ENCODE measurements at places on chromosomes 5 and 9.

- no peak for DNase-seq
Observed at GRCh38 chr5:144183254-144183889, 12.7 kb downstream of the KCTD16 start.

GRCh38 chr5:17172791-17173190 lies 44.6 kb upstream of the BASP1 start:
- no peak for DNase-seq

GRCh38 chr5:115284021-115284420 lies 12.4 kb downstream of the CCDC112 start:
- DNase-seq = no peak

GRCh38 chr5:107574287-107574686 lies 96.5 kb downstream of the EFNA5 start:
- no peak for DNase-seq

GRCh38 chr5:93107141-93107540 lies 473.9 kb downstream of the NR2F1-AS1 start:
- no peak for DNase-seq

DNA sequence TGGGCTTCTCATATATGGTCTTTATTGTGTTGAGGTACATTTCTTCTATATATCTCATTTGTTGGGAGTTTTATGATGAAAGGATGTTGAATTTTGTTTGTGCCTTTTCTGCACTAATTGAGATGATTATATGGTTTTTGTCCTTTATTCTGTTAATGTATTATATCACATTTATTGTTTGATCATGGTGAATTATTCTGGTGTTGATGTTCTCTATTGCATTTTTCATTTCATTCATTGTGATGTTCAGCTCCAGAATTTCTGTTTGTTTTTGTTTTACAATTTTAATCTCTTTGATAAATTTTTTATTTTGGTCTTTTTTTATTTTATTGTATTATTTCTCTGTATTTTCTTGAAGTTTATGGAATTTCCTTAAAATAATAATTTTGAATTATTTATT lies 35.4 kb downstream of the FBXO4 start:
- DNase-seq = no peak

DNA sequence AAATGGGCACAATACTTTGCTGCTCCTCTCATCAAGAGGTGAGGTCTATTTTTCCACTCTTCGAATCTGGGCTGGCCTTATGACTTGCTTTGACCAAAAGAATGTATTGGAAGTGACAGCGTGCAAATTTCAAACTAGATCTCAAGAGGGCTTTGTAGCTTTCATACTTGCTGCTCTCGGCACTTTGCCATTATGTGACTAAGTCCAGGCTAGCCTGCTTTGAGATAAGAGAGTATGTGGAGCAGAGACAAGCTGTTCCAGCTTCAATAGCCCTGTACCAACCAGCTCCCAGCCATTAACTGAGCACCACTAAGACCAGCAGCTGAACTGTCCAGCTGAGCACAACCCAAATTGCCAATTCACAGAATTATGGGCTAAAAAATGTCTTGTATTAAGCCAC lies 124.6 kb downstream of the ACER2 start:
- no peak for DNase-seq

DNA sequence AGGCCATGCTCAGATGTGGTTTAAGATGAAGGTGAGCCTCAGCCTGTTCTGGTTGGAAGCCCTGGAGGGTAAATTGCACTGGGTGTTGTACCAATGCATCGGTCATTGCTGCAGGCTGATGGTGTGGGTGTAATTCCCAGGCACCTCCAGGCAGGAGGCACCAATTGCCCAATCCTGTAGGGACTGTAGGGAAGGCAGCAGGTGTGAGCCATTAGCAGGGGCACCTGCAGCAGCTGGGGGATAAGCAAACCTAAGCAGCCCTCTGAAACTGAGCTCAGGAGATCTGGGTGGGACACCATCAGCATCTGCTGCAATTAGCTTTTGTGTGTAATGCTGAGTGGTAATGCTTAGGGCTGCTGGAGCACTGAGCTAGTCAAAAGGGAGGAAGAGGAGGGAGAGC lies 190.1 kb upstream of the TBC1D2 start:
- no peak for DNase-seq

GRCh38 chr9:112900488-112900887 lies 9.8 kb upstream of the SLC46A2 start:
- DNase-seq = no peak

- no peak for DNase-seq
Observed at GRCh38 chr5:111998871-111999270, 241.9 kb upstream of the NREP start.

DNA sequence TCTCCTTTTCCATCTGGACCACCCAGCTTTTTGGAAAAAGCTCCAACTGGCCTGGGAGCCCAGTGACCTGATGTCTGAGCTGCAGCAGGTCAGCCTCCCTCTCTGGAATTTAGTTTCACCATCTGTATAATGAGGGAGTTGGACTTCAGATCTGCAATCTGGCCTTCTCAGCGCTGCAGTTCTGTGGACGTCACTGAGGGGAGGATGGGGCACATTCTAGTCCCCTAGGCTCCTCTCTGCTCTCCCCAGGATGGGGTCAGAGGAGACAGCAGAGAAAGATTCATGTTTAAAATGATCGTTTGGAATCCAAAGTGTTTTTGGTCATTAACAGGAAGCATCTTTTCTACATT lies 10.2 kb downstream of the OR13J1 start:
- DNase-seq = no peak

GRCh38 chr9:107541523-107541922 lies 52.0 kb upstream of the KLF4 start:
- DNase-seq = no peak

DNA sequence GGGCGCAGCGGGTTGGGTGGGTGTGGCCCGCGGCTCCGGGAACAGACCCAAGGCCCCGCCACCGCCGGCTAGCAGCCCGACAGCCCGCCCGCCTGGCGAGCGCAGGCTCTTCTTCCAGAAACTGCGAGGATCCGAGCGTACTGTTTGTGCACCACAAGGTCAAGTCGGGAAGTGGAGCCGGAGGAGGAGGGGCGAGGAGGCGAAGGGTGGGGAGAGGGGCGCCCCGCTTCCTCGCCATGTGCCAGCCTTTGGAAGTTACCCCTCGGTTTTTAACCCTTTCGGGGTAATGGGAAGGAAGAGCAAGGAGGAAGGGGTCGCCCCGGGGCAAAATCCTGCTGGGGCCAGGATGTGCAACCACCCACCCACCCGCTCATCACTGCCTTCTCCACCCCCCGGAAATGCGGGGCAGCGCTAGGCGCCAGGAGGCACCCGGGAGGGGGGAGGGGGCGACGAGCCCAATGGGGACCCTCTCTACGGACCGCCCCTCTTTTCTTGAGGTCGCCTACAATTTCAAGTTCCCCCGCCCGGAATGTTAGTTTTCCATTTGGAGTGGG lies 1.1 kb upstream of the JADE2 start:
- peak; percentile 52 for DNase-seq

GRCh38 chr5:105288946-105289345 lies 1726.4 kb upstream of the NUDT12 start:
- no peak for DNase-seq

GRCh38 chr5:17852740-17853139 lies 218.5 kb downstream of the TAF11L14 start:
- DNase-seq = no peak

DNA sequence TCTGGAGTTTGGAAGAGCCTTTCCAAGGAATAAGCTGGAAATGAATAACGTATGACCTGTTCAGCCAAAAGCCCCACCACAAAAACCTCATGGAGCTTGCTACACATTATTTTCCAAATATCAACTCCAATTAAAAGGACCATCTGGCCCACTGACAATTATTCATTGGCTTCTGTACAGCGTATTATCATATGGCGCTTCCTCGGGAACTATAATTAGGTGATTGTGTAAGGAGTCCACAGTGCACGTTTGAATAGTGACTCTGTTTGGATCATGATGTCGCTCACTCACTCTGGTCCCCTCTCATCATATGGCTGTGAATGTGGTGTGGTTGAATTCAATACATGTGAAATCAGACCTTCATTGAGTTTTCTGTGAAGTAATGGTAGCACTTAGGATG lies 52.1 kb downstream of the GDNF start:
- DNase-seq = no peak

DNA sequence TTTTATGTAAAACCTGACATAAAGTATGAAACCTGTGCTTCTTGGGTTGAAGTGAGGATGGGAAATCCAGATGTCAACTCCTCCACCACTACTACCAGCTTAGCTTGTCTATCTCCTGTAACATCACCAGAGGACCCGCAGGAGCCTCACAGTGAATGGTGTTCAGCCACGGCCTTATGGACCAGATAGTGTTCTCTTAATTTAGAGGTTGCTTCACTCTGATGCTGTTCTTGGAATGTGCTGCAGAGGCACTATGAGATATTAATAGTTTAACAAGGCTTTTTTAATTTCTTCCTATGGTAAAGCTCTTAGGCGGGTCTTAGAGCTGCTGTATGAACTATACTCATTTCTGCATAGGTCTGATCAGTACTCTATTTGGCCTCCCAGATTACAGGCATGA lies 27.9 kb downstream of the NFX1 start:
- DNase-seq = no peak

DNA sequence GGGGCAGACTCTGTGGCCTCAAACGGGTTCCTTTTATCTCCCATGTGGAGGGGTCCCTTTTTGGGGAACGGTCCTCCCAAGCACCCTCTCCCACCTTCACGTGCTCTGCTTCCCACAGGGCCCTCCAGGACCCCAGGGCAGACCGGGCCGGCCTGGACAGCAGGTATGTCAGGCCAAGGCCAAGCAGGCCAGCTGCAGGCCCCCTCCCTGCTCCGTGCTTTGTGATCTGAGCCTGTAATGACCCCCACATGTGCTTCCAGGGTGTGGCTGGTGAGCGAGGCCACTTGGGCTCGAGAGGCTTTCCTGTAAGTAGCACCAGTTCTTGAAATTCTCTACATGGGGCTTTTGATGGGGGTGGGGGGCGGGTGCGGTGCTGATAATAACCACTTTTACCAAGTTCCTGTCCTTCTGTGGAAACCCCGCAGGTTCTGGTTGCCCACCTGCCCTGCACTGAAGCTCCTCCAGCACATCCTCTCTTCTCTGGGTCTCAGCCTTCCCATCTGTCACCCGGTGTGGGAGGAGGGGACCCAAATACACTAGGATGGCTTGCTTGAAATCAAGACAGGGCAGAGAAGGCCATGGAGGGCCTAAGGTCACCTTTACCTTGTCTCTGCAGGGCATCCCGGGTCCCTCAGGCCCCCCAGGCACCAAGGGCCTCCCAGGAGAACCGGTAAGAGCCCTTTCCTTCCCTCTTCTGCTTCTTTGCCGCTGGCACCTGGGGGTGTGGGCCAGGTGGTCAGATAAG lies 57.9 kb upstream of the ORM1 start:
- no peak for DNase-seq

DNA sequence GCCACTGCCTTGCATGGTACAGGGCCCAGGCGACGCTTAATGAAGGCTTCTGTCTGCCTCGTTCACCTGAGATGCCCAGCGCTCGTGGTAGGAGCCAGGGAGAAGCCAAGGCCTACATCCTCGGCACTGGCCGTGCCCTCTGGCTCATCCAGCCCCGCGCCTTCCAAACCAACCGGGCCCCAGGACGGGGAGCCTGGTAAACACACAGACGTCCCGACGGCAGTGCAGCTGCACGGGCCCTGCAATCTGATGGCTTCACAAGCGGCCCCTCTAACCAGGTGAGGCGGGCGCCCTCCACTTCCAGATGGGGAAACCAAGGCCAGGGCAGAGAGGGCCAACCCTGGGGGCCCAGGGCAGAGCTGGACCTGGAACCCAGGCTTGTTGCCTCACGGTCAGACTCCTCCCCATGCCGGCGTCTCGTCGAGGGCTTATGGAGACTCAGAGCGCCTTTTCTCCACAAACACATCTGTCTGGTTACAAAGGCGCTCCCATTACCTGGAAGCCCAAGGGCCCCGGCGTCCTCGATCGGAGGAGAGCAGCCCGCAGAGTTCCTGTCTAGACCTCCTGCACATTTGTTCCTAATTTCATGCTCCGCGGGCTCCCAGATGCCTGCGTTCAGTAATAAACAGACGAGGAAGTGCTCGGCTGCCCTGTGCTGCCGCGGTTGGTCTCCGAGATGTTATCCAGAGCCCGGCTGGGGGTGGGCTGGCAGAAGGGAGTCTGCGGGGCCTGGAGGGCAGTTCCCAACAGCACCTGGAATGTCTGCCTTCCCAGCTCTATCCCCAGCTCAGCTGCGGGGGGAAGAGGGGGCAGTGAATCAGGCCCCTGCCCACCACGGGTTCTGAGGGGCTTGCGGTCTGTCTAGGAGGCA lies 23.5 kb downstream of the FAM163B start:
- DNase-seq = no peak

GRCh38 chr5:126948011-126948355 lies 82.4 kb downstream of the MARCHF3 start:
- no peak for DNase-seq

DNA sequence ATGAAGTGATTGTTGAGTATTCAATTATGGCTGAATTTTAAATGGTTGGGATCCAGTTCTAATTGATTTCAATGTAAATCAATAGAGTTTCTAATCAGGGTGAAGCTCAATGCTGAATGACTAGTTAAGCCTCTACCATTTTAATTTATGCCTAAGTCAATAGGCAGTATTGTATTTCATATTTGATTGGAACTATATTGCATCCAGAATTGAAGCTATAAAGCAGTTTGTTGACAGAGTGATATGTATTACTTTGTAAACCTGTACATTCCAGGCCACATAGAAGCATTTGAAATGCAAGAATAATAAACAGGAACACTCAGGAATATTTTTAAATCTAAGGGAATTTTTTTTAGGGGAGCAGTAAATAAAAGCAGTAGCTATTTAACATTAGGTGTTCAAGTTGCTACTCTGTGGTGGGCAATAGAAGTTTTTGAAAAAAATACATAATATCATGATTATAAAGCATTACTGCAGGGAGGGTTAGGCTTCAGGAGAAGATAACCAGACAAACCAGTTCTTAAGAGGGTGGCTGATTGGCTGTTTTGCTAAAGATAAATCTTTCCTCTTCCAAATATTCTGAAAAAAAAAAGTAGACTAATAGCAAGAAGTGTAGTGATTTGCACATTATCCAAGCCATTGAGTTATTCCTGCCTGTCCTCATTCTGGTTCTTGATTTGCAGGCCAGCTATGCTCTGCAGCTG lies 492.0 kb upstream of the MEF2C start:
- DNase-seq = no peak

DNA sequence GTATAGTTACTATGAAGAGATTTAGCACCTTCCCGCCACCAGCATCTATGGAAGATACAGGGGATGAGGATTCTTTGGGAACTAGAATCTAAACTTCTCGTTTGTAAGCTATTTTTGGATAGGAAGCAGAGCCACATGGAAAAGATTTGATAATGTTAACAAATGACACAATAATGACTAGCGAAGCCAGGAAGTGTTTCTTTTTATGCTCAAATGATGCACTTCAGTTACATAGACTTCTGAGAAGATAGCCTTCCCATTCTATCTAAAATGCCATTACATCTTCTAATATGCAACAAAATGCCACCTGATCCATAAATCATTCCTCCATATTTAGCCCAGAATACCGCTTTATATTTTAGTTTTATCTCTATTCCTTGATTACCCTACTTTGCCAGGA lies 17.0 kb upstream of the TNC start:
- no peak for DNase-seq

All from stimulated activated CD4-positive, alpha-beta T cell treated with anti-CD3 and anti-CD28 coated beads, Interleukin-15, amount 100 ng/mL, for 1 hour (primary cell).